ENCODE measurements at places on chromosomes 1 and 21. TPM values are rescaled to one million over a fixed set of nuclear protein-coding genes. Genes with fewer than 3 reads are reported as not detected.

Gene MAB21L3
- total RNA-seq = not detected

Gene C1QTNF12
- total RNA-seq = 0.36 TPM

Gene MYOG
- not detected for total RNA-seq

Gene PAQR7
- 8.3 TPM for total RNA-seq

Gene ZBTB18
- total RNA-seq = 16.0 TPM
